Heart right ventricle (tissue), 16 donors: ENCODE measurements at places on chromosomes 12 and 14. TPM values are rescaled to one million over a fixed set of nuclear protein-coding genes. Genes with fewer than 3 reads are reported as not detected.

RTN1 gene
- total RNA-seq, result 5.5 TPM

KRT73 gene
- not detected for total RNA-seq

DPPA3 gene
- not detected for total RNA-seq

DNA sequence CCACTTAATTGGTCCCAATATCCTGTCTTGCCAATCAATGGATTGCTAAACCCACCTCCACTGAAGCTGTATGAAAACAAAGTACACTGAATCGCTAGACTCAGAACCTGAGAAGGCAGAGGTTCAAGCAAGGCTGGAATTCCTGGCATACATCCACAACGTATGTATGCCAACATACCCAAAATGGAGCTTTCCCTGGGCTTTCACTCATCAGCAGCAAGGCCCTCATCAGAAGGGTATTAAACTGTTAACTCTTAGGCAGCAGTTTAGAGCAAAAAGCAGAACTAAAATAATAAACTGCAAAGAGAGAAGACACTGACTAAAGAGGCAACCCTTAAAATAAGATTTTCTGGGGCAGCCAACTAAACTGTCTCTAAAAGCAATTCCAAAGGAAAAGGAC is 13.6 kb downstream of the MED13L start:
- no peak for DNase-seq

DNA sequence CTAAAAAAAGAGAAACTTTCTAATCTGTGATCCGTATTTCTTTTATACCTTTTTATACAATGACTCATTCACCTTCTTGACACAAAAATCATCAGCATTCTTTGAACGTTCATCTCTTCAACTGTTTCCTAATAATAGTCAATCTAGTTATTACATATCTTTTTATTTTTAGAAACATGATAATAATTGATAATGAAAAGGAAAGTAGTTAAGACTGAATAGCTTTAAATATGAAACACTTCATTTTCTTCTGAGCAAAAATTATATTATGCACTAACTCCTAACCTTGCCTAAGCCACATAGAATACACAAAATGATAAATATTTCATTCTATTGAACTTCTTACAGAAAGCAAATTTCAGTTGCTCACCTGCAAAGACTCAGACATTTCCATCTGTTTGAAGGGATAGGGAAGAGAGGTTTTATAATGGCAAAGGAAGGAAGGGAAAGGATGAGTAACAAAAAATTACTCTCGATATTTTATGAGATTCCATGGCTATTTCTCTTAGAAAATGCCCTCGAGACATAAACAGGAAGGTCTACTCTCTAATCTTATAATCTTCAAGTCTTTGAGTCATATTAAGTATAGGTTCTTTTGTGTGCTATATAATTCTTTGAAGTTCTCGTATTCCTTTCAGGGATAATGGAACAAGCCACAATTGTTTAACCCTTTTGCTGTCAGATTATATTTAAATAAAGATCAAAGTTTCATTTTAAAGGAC is 7.5 kb upstream of the KLHL42 start:
- no peak for DNase-seq

- DNase-seq, result peak; percentile 30
Observed at GRCh38 chr12:11863478-11863906, 207.2 kb upstream of the BCL2L14 start.

DNA sequence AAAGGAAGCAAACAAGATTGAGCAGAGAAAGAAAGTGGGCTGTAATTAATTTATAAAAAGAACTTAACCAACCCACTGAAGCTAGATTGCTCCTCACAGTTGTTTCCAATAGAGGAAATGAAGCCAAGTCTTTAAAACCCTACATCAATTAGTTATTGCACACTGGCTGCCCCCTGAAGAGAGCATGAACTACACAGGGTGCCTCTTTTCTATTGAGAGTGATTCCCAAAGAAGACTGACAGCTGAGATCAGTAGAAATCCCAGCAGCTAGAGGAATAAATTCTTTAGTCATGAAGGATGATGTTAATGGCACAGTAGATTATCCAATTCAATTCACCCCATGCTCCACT is 8.6 kb upstream of the USP15 start:
- DNase-seq, result no peak

DNA sequence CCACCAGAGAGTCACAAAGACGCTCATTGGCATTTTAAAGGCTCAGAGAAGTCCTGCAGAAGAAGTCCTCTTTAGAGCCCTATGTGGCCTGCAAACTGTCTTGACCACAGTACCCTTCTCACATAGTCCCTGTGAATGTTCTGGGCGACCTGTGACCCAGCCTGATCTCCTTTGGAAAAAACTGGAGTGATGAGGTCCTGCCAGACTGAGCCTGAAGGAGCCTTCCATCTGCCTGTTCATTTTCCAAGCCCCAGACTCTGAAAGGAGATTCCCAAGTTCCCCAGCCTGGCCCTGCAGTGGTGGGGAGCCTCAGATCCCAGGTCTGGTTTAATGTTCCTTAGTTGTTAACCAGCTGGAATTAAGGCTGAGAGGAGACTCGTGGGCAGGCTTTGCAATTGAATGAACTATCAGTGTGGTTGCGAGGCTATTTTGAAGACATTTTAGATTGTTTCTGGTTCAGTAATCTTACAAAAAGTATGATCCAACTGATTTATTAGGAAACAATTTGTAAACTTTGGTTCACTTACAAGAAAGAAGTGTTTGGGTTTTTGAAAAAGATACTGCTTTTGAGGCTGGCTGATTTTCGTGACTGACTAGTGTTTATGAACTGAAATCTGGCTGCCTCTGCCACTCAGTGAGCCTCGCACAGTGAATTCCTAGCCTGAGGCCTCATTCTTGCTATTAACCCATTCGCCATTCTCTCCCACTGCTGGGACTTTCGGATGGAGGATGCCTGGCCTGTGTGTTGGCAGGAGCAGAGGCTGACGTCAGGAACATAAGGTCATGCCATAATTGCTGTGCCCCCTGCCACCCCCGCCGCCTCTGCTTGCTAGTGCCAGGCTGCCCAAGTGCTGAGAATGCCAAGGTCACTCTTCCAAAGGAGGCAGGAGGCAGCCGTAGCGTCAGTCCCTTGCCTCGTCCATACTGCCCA is 249.0 kb downstream of the CACNA1C start:
- peak; percentile 71 for DNase-seq

GRCh38 chr12:517538-517937 is 57.8 kb downstream of the B4GALNT3 start:
- DNase-seq, result no peak

DNA sequence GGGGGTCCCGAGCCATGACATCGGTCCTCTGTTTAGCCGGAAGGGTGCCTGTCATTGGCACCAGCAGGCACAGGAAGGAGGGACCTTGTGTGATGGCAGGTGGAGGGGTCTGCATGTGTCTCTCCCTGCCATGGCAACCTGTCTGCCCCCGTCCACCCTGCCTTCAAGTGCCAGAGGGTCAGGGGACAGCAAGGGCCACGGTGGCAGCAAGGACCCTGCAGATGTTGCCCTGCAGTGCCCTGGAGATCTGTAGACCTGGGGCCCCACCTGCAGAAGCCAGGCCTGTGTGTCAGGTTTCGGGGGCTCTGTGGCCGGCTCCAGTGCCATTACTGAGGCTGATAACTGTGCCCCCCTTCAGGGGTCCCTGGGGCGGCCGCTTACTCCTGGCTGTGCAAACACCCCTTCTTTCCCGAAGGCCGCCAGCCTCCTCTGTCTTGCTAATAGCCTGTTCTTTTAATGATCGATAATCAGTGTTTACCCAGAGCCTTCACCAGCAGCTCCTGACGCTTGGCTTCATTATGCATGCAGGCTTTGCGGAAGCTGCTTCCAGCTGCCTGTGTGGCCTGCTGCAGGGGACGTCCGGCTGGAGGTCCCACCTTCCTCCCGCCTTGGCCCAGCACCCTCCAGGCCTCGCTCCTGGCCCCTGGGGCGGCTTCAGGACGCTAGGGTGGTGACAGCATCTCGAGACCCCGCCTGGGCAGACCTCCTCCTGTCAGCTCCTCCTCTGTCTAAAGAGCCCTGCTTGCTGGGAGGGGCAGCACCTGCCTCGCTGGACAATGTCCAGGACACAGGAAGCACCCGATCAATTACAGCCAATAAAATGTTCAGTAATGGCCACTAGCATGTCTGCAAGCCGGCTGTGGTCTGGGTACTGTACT is 153.0 kb downstream of the KIF26A start:
- DNase-seq, result no peak
